BJ (cell line): ENCODE measurements at places on chromosomes 16 and 17.

DNA sequence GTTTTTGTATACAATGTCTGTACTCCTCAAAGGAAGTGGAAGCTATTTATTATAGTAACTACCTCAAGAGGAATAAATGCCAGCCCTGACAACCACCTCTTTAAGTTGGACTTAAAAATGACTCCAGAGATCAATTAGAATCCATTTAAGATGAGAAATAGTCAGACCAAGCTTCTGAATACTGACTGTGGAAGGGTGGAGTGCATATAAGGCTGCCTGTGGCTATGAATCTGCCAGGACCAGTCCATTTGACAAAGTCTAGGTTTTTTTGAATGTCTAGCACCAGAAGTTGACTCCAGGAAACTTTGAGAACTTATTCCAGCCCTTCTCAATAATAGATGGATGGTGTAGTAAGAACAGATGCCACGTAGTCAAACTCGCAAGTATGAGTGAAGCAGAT lies 15.0 kb downstream of the OGFOD1 start:
- DNase-seq, result no peak

GRCh38 chr17:74453665-74454196 lies 12.7 kb upstream of the CD300A start:
- DNase-seq, result no peak

- DNase-seq, result no peak
Observed at GRCh38 chr17:73013816-73014663, 78.4 kb downstream of the SLC39A11 start.

DNA sequence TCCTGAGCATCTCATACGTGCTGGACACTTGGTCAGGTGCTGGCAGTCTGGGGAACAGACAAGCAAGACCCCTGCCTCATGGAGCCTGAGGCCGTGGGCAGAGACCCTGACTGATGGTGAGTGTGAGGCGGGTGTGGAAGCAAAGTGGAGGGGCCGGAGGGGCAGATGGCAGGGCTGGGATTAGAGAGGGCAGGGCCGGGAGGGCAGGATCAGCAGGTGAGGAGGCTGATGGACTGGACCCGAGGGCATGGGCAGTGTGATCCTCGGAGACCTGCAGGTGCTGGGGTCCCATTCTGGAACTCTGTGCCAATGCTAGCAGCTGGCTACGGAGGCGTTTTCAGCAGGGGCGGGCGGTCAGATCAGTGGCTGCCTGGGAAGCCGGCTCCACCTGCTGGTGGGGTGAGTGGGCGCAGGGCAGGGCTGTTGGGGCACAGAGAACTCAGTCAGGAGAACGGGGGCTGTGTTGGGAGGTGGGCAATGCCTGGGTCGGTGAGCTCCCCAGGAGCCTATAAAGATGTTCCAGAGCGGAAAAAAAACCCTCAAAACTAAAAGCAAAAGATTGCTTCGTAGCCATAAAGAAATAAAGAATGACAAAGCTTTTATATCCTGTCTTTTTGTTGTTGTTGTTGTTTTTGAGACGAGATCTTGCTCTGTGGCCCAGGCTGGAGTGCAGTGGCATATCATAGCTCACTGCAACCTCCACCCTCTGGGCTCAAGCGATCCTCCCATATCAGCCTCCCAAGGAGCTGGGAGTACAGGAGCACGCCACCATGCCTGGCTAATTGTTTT lies 8.9 kb upstream of the C16orf74 start:
- DNase-seq, result no peak

DNA sequence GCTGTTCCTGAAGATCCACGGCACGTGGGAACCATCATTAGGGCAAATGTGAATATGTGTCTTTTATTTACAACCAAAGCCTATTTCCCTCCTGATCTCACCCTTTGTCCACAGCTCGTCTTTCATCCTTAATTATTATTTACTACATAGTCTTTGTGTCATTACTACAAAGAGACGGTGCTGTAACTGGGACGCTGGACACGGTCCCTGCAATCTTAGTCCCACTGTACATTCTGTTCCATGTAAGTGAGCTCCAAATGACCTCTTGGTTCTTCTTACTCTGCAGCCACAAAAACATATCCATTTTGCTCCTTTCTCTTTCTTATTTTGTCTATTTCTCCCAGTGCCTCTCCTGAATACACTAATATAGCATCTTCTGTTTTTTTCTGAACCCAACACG lies 12.7 kb upstream of the KRT23 start:
- no peak for DNase-seq

DNA sequence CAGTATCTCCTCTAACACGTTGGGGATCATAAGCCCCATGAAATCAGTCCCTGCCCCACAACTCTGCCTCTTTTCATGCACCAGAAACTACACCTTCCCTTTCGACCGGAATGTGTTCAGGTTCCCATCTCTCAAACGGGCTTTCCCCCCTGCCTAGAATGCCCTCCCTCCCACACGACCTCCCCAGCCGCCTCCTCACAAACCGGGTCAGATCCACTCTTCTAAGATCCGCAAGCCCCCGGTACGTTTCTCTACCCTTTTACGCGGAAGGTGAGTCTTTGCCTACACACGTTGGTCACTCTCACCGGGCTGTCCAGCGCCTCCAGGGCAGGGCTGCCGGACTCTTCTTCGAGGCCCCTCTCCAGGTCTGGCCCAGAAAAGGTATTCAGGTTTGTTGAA lies 708 bp downstream of the DHX33 start:
- no peak for DNase-seq

DNA sequence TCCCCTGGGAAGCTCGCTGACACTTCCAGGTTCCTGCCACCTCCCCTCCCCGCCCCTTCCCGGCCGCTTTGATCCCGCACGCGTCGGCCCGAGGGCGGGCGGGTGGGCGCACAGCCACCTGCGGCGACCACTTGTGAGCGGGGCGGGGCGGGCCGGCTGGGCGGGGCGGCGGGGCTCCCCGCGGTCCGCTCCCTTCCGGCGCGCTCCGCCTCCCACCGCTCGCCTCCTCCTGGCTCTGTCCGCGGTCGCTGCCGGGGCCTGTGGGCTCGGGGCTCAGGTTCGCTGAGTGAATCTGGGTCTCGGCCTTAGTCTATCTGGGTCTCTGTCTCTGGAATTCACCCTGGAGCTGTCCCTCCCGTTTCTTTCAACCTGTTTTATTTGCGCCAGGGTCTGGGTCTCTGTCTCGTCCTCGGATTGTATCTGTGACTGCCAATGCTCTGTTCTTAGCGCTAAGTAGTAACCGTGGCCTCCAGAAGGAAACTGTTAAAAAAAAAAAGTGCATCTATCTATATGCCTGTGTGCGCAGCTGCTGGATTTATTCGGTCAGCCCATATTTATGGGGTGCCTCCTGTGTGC lies 2.7 kb upstream of the HES7 start:
- no peak for DNase-seq
